ENCODE measurements at places on chromosomes 5 and 9. TPM values are rescaled to one million over a fixed set of nuclear protein-coding genes. Genes with fewer than 3 reads are reported as not detected.

The LIFR gene
- total RNA-seq: 4.3 TPM

The S1PR3 gene
- 43.2 TPM for total RNA-seq

The SPINK4 gene
- not detected for total RNA-seq

The CTSV gene
- 13.4 TPM for total RNA-seq

The FCN2 gene
- not detected for total RNA-seq

The NACC2 gene
- 38.0 TPM for total RNA-seq

The C9 gene
- total RNA-seq: not detected

The MOCS2 gene
- 34.5 TPM for total RNA-seq

The HK3 gene
- not detected for total RNA-seq

The YIPF5 gene
- 70.2 TPM for total RNA-seq

The CDC20B gene
- 0.09 TPM for total RNA-seq

The GABRP gene
- not detected for total RNA-seq

The IFNK gene
- total RNA-seq: not detected

The FAM153A gene
- not detected for total RNA-seq

The OTULINL gene
- total RNA-seq: 15.9 TPM

The IL7R gene
- total RNA-seq: 0.19 TPM

The TMEM215 gene
- total RNA-seq: 0.03 TPM

The OR1Q1 gene
- total RNA-seq: not detected

The ANKH gene
- total RNA-seq: 13.4 TPM

The AIF1L gene
- 1.7 TPM for total RNA-seq

The ABO gene
- not detected for total RNA-seq

The PCDHGA8 gene
- 0.07 TPM for total RNA-seq

The PCDHB7 gene
- not detected for total RNA-seq

The C9orf50 gene
- total RNA-seq: not detected

The PTGES gene
- 205 TPM for total RNA-seq

The MYMK gene
- total RNA-seq: not detected

The DND1 gene
- total RNA-seq: 0.64 TPM

The TAF11L9 gene
- total RNA-seq: not detected

The FLT4 gene
- total RNA-seq: 5.3 TPM

The BAAT gene
- total RNA-seq: 0.34 TPM

The TRIM32 gene
- 23.5 TPM for total RNA-seq

The BARHL1 gene
- total RNA-seq: not detected

The ITGA1 gene
- 1.4 TPM for total RNA-seq

The FOXD4 gene
- total RNA-seq: 0.44 TPM

The ACTBL2 gene
- not detected for total RNA-seq

The TMEM252 gene
- not detected for total RNA-seq

The LIX1 gene
- total RNA-seq: not detected

The ACTL7B gene
- total RNA-seq: 0.07 TPM

The TAF11L10 gene
- not detected for total RNA-seq

The TRPM6 gene
- 1.8 TPM for total RNA-seq

The TAF1L gene
- total RNA-seq: not detected

The PCDHGA9 gene
- total RNA-seq: 0.08 TPM

The TRIM14 gene
- 13.8 TPM for total RNA-seq

The ICE1 gene
- total RNA-seq: 24.8 TPM

The NAIP gene
- total RNA-seq: 0.18 TPM

The SLC34A3 gene
- 0.11 TPM for total RNA-seq

The ROR2 gene
- 1.6 TPM for total RNA-seq

The FGF18 gene
- 1.0 TPM for total RNA-seq

The ASPN gene
- total RNA-seq: not detected

The SPATA31D4 gene
- total RNA-seq: not detected

The ASTN2 gene
- total RNA-seq: 4.4 TPM
